ENCODE measurements at places on chromosomes 2 and 18.

GRCh38 chr18:61727241-61728193, 165.3 kb downstream of the RNF152 start:
- no peak for DNase-seq

DNA sequence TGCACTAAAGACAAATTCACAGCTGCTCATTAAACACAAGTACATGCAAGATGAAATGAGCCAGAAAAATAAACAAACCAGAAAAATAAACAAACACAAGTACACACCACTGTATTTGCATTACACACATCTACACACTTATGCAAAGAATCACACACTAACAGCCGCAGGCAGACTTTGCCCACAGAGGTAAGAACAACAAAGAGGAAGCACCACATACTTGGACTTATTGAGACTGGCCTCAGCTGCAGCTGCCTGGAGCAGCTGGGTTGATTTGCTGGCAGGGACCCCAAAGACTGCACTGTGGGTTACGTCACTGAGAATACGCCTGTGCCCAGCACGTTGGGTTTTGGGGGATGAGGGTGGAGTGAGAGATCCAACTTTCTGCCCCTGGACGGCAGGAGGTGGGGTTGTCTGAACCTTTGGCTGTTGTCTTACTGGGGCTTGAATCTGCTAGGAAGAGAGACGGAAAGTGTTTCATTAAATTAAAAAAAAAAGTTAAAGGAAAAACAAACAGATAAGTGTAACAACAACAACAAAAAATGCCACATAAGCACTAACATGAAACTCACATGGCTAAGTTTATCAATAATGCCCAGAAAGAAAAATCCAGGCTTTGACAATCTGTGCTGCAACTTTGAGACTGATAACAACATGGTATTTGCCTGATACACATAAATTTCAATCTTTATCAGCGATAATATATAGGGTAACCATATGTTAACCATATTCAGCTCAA, 71.9 kb upstream of the NFU1 start:
- DNase-seq = no peak

GRCh38 chr18:50427896-50428295, 53.0 kb downstream of the SKA1 start:
- no peak for DNase-seq

DNA sequence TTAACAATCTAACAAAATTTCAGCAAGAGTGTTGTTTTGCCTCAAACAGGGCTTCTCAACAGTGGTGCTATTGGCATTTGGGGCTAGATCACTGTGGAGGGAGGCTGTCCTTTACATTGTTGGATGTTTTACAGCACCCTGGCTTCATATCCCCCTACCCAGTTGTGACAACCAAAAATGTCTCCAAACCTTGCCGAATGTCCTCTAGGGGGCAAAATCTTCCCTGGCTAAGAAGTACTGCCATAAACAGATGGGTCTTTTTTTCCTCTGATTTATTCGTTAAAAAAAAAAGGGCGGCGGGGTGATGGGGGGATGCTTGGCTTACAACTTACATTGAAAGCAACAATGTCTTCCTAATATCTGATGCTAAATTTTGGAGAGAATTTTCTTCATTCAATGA, 207.6 kb upstream of the CCDC150 start:
- no peak for DNase-seq

DNA sequence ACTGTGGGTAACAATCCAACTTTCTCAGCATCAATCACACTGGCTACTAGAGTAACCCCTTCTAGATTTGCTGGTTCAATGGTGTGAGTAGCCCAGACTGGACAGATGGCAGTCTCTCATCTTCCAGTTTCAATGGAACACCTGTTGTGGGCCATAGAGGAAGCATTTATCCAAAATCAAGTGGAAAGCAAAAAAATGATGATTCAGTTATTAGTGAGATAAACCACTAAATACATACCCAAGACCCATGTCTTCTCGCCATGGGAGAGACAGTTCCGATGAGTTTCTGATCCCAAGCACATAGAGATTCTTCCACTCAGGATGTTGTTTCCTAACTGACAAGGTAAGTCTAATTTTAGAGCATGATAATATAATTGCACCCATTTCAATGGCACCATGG, 194.0 kb downstream of the IRS1 start:
- no peak for DNase-seq

DNA sequence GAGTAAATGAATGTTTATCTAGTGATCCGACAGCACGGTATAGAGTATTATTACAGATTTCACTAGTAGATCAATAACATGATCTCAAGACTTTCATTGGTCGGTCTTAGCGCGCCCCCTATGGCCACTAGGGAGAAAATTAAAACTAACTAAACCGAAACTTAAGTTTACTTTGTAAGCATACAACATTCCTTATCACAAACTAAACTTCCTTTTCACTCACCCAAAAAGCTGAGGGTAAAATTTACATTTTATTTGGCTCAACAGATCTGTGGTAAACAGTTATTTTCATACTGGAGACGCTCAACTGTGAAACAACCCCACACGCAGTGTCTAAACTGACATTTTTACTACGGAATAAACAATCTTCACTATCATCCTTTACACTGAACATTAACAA, 215.6 kb upstream of the MAP2 start:
- DNase-seq = no peak

GRCh38 chr2:160334028-160334741, 134.1 kb upstream of the ITGB6 start:
- no peak for DNase-seq
